Foreskin keratinocyte (primary cell): ENCODE measurements at places on chromosomes 3 and 15.
A peak's percentile ranks its signal among the peaks of the same experiment; 100 is the strongest.

DNA sequence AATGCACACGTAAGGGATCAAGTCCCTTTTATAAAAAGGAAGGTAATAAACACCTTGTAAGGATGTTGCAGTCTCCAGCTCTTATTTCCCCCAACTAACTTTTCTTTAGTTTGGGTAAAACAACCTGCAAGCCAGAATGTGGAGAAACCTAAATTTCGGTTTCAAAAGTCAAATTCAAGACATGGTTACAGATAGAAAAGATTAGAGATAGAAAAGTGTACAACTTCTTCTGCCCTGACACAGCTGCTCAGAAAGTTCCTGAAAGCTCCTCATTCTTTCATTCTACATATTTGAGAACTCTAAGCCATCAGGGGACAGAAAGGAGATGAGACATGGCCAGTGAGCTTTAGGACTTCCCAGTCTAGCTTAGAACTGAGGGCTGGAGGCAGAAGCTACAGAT, 574.9 kb downstream of the DIPK2A start:
- no peak for DNase-seq

DNA sequence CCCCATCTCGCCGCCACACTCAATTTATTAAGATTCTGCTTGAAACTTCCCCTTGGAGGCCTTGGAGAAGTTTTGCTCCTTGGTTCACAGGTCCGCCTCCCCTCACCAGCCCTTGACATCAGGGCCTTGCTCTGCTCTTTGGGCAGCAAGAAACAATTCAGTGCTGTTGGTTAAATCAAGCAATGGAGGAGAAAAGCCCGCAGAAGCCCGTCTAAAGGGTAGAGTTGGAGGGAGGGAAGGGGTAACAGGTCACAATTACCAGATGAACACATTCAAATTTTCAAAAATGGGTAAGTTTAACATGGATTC, 429 bp downstream of the PARP9 start:
- DNase-seq, result no peak

DNA sequence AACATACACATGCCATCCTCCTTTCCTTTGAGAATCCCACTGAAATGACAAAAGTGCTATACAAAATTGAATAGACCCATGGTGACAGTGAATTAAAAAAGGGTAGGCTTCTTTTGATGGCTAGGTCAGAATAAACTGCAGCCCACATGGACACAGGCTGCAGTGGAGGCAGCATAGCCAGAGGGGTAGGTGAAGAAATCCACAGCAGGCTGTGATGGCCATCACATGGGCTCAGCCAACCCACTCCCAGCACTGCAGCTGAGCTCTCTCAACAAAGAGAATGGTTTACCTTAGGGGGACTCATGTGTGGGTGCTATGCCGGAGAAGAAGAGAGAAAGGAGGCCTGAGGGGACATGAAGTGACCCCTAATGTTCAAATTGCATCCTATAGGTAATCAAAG, 331.1 kb downstream of the CHST2 start:
- no peak for DNase-seq

DNA sequence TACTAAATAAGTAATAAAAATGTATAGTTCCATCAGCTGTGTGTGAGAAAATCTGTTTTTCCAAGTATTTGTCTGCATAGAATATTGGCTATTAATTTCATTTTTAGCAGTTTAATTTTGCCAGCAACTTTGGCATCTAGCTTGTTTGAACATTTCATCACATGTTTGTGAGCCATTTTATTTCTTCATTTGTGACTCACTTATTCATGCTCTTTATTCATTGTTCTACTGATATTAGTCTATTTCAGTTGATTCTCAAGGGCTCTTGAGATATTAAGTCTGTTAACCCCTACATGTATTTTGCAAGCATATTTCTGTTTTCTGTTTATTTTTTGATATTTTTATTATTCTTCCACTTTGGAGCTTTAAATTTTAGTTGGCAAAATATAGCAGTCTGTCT, 74.0 kb upstream of the PHLDB2 start:
- DNase-seq, result peak; percentile 25

DNA sequence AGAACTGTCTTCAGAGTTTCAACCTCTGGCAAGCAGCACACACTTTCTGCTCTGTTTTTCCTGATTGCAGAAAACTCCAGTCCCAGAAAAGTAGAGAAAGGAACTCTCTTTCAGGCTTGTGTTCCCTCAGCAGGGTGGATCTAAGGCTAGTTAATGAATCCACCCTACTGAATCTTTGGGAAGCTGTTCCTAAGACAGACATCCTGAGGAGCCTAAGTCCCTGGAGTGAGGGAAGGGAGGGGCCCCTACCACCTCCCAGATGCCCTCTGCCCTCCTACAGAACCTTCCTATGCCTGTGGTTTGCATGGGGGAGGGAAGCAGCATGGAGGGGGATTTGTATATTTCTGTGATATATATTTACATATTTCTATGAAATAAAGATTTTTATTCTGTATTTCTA, 124.4 kb downstream of the ANO10 start:
- no peak for DNase-seq

DNA sequence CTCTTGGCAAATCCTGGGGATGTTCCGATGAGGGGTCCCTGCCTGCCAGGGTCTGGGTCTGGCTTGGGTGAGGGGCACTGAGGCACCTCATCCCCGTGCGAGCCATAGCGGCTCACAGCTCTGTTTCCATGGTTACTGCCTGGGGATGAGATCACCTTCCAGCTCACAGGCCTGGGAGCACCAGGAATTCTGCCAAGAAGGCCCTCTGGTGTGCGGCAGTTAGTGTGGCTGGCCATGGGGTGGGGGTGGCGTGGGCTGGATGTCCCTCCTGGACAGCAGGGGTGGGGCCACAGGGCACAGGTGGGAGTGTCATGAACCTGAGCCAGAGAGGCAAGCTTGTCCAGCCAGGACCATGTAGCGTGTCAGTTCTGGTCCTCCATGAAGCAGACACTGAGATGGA, 22.1 kb upstream of the PRR23E start:
- peak; percentile 44 for DNase-seq

- DNase-seq, result no peak
Measured at GRCh38 chr3:64388886-64389285, 163.6 kb upstream of the PRICKLE2 start.

GRCh38 chr15:69648775-69649735, 196.4 kb downstream of the RPLP1 start:
- DNase-seq, result peak; percentile 17

- no peak for DNase-seq
Measured at GRCh38 chr3:124491098-124491497, 239.2 kb upstream of the UMPS start.

GRCh38 chr3:14577897-14578296, 37.8 kb upstream of the GRIP2 start:
- no peak for DNase-seq

GRCh38 chr15:71187526-71187925, 72.3 kb downstream of the THSD4 start:
- no peak for DNase-seq

GRCh38 chr3:52194485-52195290, 3.3 kb upstream of the ALAS1 start:
- no peak for DNase-seq

DNA sequence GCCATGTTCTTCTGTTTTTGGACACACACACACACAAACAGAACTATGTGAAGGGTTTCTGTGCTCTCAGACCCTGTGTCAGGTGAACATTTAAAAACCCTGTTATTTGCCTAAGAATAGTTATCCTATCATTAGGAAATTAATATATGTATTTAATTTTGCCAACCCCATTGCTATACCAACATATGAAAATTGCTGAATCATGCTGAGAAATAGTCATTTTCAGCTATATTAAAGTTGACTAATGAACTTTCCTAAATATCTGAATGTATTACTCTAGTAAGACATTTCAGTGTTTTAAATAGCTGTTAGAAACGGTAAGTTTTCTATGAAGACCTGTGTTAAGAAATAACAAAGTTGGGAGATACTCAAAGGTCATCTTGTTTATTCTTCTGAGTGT, 596.9 kb upstream of the GRM7 start:
- DNase-seq, result no peak

- no peak for DNase-seq
Measured at GRCh38 chr3:194995922-194996321, 275.0 kb downstream of the XXYLT1 start.

GRCh38 chr3:190003681-190004123, 117.0 kb downstream of the P3H2 start:
- DNase-seq, result peak; percentile 82

DNA sequence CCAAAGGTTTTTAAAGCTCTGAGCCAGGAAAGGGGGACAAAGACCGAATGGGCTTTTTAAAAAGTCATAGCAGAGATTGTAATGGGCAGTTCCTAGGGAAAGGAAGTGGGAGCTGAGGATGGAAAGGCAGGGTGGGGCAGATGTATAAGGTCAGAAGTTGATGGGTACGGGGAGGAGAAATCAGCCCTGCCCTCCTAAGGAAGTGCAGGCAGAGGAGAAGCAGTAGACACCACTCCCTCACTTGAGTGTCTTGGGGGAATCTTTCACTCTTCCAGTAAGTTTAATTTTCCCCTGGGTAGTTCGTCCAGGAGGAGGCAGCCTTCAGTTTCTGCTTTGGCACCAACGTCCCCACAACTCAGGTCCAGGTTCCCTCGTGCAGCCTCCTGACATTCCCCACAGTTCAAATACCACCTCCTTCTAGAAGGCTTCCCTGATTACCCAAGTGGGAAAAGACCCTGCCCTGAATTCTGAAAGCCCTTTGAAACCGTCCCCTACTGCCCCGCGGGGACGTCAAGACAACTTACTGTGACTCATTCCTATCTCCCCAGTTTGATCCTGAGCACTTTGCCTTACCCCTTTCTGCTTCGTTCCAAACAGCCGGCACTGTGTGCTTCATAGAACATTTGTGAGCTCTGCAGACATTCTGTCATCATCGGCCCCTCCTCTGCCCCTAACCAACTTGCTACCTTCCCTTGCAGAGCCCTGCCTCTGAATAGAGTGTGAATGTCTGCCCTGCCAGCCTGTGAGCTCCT, 14.3 kb upstream of the SRP14 start:
- DNase-seq, result no peak

GRCh38 chr3:140386357-140387100, 291.3 kb upstream of the TRIM42 start:
- no peak for DNase-seq

DNA sequence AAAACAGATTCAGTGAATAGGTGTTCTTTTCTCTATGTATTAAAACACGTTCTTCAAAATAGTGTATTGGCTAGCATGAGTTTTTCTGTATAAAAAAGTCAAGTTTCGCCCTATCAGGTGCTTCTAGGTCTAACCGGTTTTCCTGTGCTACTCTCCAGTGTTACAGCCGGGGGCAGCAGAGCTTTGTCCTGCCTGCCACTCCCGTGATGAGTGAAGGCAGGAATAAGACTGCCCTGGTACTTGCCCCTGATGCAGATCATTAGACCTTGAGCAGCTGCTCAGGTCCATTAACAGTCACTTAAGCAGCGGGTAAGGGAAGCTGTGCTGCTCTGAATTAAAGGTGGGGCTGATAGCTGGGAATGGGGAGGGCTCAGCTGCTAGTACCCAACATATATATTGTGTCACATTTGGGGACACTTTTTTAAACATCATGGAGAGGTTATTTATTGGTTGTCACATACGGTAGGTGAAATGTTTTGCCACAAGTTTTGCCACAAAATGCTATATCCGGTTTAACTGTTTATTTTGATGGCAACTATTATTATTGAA, 1.3 kb upstream of the UNC13C start:
- peak; percentile 4 for DNase-seq

DNA sequence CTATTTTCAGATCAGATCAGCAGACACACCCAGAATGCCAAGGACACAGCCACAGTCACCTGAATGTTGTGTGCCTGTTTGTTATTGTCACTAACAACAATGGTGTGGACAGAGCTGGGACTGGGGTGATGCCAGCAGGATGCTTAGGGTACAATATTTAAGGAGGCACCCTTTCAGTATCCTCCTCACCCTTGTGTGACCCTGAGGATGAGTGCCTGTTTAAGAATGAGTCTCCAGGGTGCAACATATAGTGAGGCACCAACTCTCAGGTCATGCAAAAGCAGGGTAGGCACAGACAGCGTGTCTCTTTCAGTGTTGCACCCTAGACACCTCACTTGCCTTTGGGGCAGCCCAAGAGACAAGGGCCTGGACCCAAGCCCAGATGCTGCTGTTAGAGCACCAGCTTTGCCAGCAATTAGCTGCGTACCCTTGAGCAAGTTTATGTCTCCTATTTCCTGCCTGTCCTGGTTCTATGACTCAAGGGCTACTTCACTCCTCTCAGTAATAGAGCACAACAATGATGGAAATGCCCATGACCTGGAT, 122.6 kb downstream of the AQP9 start:
- peak; percentile 86 for DNase-seq

GRCh38 chr3:29242296-29242695, 38.6 kb upstream of the RBMS3 start:
- no peak for DNase-seq

- DNase-seq, result no peak
Measured at GRCh38 chr15:23860290-23861245, 173.5 kb upstream of the NDN start.

- DNase-seq, result no peak
Measured at GRCh38 chr3:60669636-60670035, 581.6 kb downstream of the FHIT start.

DNA sequence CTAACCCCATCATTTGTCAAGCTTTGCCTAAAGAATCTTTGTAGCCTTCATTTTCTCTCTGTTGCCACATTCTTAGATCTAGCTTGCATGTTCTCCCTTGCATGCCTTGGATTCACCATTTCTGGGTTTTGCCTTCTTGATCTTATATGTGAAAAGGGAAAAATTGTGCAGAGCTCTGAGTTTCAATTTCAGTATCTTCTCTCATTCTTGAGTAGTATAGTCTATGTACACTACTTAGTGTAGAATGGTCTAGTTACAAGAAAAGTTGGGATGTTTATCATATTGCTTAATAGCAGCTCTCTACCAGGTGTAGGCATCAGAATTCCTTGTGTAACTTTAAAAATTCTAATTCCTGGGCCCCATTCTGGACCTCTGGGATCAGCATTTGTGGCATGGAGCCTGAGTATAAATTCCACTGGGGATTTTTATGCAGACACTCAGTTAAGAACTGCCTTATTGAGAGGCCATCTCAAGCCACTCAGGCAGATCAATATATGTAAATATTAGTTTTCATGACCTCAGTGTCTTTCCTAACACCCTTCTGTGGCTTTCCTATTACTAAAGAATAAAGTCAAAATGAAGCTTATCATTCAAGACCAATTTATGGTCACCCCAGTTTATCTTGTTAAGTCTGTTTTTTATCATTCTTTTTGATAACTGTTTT, 23.4 kb downstream of the GTF2E1 start:
- DNase-seq, result no peak

- no peak for DNase-seq
Measured at GRCh38 chr3:140244893-140245292, 309.9 kb downstream of the CLSTN2 start.

- no peak for DNase-seq
Measured at GRCh38 chr3:31752305-31753049, 219.8 kb downstream of the STT3B start.

DNA sequence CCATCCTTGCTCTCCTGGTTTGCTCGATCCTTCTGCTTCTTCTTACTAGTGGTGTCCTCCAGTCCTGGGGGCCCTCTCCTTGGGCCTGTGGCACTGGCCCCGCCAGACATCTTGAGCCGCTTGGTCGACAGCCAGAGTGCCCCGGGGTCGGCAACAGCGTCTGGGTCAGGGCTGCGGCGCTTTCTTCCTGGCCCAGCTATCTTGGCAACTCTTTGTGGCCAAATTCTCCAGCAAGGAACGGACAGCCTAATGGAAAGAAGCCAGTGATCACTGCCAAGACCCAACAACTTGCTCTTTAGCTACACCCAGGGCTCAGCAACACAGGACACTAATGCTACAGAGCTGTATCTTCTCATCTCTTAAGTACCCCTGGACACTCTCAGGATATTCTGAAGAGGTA, 1.6 kb downstream of the USP19 start:
- DNase-seq, result no peak
